Smooth muscle cell of the umbilical artery (primary cell): ENCODE measurements at places on chromosomes 2 and 18. TPM values are rescaled to one million over a fixed set of nuclear protein-coding genes. Genes with fewer than 3 reads are reported as not detected.

PLEKHH2 gene
- total RNA-seq = 0.55 and 1.8 TPM in 2 replicates

SMAD2 gene
- 75.7 and 171 TPM in 2 replicates for total RNA-seq

THUMPD2 gene
- 9.5 and 12.2 TPM in 2 replicates for total RNA-seq

NAT8 gene
- total RNA-seq = not detected in 2 replicates

GLB1L gene
- total RNA-seq = 10.0 and 13.7 TPM in 2 replicates

DNAH6 gene
- 0.05 and 0.30 TPM in 2 replicates for total RNA-seq

NCKAP1 gene
- 214 and 391 TPM in 2 replicates for total RNA-seq

OXER1 gene
- total RNA-seq = not detected in 2 replicates

ZBTB7C gene
- total RNA-seq = not detected in 2 replicates

VIL1 gene
- under 0.01 TPM in 1 of 2 replicates, not detected in the other for total RNA-seq

ALLC gene
- not detected in 2 replicates for total RNA-seq

SCG2 gene
- total RNA-seq = 1.2 and 12.5 TPM in 2 replicates

NCK2 gene
- 19.6 and 34.1 TPM in 2 replicates for total RNA-seq

LYPD6 gene
- total RNA-seq = 7.8 and 8.6 TPM in 2 replicates

STK36 gene
- 37.0 and 40.1 TPM in 2 replicates for total RNA-seq

GKN2 gene
- total RNA-seq = not detected in 2 replicates

CPLX4 gene
- not detected in 2 replicates for total RNA-seq

RETSAT gene
- 57.9 and 70.7 TPM in 2 replicates for total RNA-seq

OSBPL6 gene
- 1.8 and 12.8 TPM in 2 replicates for total RNA-seq

MARCO gene
- total RNA-seq = not detected in 2 replicates

CREG2 gene
- 0.30 and 0.46 TPM in 2 replicates for total RNA-seq

PIEZO2 gene
- total RNA-seq = 1.1 and 8.0 TPM in 2 replicates

LBX2 gene
- 1.3 and 1.8 TPM in 2 replicates for total RNA-seq

CIB4 gene
- not detected in 2 replicates for total RNA-seq

SPEG gene
- total RNA-seq = 36.2 and 61.6 TPM in 2 replicates

D2HGDH gene
- 19.0 and 20.5 TPM in 2 replicates for total RNA-seq

FAP gene
- 272 and 526 TPM in 2 replicates for total RNA-seq

RBM43 gene
- total RNA-seq = 3.1 and 4.8 TPM in 2 replicates

SP5 gene
- not detected in 2 replicates for total RNA-seq

STPG4 gene
- 0.32 and 0.89 TPM in 2 replicates for total RNA-seq

FN1 gene
- 11,192 and 24,089 TPM in 2 replicates for total RNA-seq

CD8A gene
- total RNA-seq = not detected in 2 replicates

CFAP65 gene
- total RNA-seq = not detected in 2 replicates

SERPINB7 gene
- total RNA-seq = 31.5 and 43.6 TPM in 2 replicates

INHA gene
- total RNA-seq = 0.55 TPM in 1 of 2 replicates, not detected in the other

RSAD2 gene
- 0.23 and 0.30 TPM in 2 replicates for total RNA-seq
